ENCODE measurements at places on chromosomes 6 and 20.

- no peak for DNase-seq
Measured at GRCh38 chr20:13863244-13863643, 78.4 kb downstream of the NDUFAF5 start.

GRCh38 chr20:8627340-8628004 lies 441.4 kb upstream of the PLCB4 start:
- no peak for DNase-seq

- no peak for DNase-seq
Measured at GRCh38 chr6:138957903-138958302, 30.1 kb downstream of the REPS1 start.

DNA sequence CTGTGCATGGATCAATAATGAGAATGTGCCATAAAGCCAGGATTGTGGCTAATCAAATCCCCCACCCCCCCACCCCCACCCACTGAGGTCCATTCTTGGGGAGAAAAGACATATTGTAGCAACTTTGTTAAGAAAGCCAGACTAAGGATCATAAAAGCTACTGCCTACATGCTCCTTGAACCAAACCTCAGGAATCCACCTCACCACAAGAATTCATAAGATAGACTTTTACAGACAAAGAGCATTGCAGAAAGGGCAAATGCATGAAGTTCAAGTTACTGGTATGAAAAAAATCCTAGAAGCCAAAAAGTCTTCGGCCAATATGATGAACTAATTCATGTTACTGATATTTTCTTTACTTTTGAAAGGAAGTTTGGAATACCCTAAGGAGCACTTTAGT lies 187.9 kb upstream of the ARID1B start:
- DNase-seq = no peak

DNA sequence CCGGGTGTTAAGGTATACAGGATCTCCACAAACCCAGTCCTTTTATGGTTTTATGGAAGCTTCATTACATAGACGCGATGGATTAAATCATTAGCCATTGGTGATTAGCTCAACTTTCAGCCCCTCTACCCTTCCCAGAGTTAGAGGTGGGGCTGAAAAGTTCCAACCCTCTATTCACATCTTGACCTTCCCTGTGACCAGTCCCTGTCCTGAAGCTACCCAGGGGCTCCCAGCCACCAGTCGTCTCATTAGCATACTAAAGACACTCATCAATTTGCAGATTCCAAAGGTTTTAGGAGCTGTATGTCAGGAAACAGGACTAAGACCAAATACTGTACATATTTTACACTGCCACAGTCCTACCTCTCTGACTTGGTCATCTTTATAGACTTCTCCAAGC lies 21.0 kb downstream of the KHDC1L start:
- no peak for DNase-seq

DNA sequence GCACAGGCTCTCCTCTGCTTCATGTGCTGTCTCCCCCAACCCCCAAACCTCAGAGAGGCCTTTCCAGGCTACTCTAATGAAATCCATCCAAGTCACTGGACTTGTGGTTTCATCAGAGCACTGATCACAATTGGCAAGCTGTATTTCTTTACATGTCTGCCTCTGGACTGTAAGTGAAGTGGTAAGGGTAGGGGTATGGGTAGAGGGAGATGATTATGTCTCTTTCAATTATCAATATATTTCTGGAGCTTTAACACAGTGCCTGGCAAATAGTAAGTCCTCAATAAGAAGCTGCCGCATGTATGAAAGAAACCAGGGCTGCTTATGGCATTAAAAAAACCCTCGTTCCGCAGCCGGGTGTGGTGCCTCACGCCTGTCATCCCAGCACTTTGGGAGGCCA lies 5.4 kb downstream of the TRERF1 start:
- DNase-seq = no peak

GRCh38 chr6:134830194-134830593 lies 119.7 kb downstream of the ALDH8A1 start:
- no peak for DNase-seq

- peak; percentile 40 for DNase-seq
Measured at GRCh38 chr20:16701296-16701695, 28.5 kb upstream of the SNRPB2 start.

DNA sequence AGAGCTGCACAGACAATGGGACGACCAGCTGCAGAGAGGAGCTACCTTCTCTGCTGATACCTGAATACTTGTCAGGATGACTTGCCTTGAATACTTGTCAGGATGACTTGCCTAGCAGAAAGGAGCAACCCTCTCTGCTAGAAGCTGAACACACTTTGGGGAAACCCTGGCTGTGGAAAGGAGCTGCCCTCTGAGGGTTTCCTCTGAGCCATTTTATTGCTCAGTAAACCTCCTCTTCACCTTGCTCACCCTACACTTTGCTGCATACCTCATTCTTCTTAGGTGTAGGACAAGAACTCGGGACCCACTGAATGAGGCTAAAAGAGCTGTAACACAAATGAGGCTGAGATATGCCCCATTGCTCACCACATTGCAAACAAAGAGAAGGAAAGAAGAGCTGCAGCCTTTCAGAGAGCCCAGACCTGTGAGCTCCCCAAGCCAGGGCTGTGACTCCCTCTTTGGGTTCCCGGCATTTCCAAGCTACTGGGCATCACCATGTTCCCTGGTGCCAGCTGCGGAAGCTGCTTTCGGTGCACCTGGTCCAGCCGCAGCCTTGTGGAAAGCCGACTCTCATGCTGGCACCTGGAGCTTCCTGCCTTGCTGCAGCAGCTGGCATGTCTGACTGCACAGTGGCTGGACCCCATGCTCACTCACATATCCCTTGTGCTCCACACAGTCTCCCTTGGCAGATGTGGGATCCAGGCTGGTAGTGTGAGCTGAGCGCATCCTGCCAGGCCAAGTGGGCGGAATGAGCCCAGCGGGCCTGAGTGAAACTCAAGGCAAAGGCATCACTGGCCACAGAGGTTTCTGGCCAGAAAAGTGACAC lies 106.7 kb upstream of the AHI1 start:
- DNase-seq = no peak

DNA sequence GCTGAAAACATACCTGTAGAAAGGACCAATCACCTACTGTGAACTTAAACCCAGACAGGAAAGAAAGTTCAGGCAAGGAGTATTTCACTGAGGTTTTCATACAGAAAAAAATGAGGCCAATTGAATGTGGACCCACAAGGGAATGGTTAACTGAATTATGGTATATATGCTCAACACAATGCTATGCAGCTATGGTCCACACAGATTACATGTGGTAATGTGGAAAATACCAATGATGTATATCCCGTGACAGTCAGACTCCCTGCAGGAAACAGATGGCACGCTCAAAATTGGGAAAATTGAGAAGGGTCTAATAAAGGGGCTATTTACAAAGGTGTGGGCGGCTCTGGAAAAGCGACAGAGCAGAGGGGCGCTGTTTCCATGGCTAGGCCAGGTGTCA lies 47.1 kb upstream of the PIM1 start:
- DNase-seq = no peak

DNA sequence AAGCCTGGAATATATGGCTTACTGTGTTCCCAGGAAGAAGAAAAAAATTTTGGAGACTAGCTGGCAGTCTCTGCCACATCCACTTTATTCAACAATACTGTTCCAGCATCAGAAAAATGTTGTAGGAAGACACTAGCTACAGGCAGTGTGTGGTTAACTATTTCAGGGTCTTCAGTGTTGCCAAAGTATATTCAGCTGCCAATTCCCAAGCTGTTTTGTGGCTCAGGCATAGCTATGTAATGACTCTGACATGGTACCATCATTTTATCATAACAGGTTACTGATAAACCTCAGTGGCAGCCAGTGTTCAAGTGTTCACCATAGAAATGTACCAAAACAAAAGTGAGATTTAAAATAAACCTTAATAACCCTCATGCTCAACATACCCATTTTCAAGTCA lies 503.1 kb downstream of the ADGRB3 start:
- no peak for DNase-seq

DNA sequence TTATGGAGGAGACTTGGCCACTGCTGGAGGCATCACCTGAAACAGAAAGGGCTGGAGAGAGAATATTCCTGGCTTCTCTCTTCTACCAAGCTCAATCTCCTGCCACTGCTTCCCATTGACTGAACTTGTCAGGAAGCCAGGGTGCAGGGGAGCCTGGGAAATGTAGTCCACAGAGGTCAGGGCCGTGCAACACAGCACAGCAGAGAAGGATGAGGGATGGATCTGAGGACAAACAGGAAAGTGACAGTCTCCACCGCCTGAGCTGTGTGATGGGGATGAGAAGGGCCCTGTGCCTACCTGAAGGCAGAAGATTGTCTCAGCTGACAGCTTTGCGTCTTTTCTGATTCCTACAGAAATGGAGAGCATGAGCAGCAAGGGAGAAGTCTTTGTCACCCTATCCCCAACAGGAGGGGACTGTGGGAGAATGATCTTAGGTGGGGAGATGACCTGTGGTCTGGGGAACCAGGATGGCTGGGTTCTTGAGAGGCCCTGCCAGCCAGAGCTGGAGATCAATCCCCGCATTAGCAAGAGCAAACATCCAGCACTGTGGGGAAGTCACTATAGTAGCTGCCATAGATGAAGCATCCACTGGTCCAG lies 114.2 kb downstream of the SNX5 start:
- no peak for DNase-seq

- DNase-seq = no peak
Measured at GRCh38 chr6:126764104-126764503, 354.4 kb upstream of the RSPO3 start.

DNA sequence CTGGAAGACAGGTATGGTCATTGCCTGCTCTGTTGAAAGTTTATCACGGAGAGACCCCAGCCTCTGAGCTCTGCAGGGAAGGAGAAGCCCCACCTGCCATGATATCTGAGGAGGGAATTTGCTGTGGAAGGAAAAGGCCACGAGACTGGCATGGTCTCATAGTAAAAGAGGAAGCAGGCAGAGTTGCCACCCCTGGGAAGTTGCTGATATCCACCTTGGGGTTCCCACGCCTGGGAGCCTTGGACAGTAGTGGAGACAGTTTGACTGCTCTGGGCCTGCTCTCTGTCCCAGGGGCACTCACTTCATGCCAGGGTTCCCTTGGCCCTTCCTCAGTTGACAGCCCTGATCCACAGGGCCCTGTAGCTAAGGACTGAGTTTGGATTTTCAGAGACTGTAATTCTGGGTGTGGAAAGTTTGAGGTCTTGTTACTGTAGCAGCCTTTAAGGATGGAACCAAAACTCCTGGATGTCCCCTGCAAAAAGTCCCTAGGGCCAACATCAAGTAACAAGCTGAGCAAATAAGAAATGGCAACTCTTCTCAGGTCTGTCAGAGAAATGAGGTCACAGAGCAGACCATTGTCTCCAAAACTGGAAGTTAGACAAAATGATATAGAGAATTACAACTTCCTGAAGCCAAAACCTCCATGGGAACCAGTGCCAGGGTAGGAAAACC lies 6.9 kb upstream of the SIRPB1 start:
- no peak for DNase-seq

DNA sequence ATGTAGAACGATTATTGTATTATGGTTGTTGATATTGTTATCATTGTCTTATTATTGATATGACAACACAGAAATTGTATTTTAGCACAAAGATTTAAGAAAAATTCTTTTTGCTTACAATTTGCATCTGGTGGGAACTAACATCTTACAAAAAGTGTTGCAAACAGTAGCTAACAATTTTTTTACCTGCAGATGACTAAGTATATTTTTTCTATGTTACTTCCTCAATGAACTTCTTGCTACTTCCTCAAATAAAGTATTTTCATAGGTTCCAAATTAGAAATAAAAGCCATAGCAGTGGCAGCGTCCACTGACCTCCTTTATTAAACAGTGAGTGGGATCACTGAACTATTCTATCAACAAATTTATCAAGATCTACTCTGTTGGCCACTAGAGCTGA lies 847.0 kb downstream of the PHF3 start:
- no peak for DNase-seq

DNA sequence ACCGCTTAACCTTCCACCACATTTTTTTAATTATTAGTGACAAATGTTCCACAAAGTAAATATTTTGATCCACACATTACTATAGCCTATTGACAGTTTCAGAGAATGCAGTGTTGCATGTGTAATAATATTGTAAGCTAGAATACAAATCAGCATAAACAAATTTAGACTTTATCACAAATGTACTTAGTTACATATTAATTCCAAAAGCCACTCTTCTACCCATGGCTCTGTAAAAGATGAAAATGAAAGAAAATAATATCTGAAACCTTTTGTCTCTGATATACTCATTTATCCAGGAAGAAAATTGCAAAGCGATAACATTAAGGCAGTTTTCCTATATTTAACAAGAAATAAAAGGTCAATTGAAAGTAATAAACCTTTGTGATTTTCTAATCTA lies 954.0 kb upstream of the MAN1A1 start:
- no peak for DNase-seq

- no peak for DNase-seq
Measured at GRCh38 chr6:134049176-134049575, 3.2 kb downstream of the SLC2A12 start.

GRCh38 chr20:37941332-37941731 lies 38.4 kb downstream of the VSTM2L start:
- no peak for DNase-seq

GRCh38 chr6:97085772-97086171 lies 161.2 kb downstream of the KLHL32 start:
- no peak for DNase-seq

DNA sequence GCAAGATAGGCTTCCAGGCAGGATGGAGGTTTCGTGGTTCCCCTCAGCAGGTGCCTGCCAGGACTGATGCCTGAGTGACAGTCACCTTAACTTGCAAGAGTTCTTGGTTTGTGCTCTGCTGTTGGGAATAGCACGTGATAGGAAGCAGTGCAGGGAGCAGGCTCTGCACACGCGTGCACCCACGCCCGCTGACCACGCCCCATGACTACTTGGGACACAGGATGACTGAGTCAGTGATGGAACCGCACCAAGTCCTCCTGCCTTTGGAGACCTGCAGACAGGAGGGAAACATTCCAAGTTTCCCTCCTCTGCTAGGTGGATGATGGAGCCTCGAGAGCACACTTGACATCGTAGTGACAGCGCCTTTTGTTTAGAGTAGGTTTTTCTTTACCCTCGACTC lies 164.2 kb downstream of the DTNBP1 start:
- DNase-seq = no peak

DNA sequence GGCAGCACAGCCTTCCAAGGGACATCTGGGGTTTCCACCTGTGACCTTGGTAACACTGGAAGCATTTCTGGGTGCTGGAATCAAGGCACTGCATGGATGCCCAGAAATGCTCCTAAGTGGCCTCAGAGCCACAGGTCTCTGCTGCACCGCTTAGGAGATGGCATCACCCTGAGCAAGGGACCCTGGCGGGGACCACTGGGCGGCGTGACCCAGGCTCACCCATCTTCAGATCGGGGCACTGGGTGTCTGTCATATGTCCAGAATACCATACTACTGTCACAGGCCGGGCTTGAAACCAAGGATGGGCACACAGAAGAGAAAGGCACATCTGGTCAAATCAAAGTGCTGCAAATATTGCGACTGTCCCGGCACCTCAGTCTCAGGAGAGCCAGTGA lies 45.9 kb downstream of the SSR1 start:
- no peak for DNase-seq
